ENCODE measurements at places on chromosomes 1 and 21. TPM values are rescaled to one million over a fixed set of nuclear protein-coding genes. Genes with fewer than 3 reads are reported as not detected.

Gene MTARC1
- 2.6 TPM for total RNA-seq

Gene AMY2A
- 2.9 TPM for total RNA-seq

Gene OSCP1
- total RNA-seq: 8.5 TPM

Gene PTGS2
- 3.1 TPM for total RNA-seq

Gene GRHL3
- 182 TPM for total RNA-seq

Gene KCNE2
- not detected for total RNA-seq

Gene NCAM2
- total RNA-seq: 0.61 TPM

Gene LCE6A
- total RNA-seq: 118 TPM

Gene ILDR2
- total RNA-seq: 0.46 TPM

Gene CDK18
- 4.5 TPM for total RNA-seq

Gene CCDC185
- not detected for total RNA-seq

Gene KRTAP10-9
- not detected for total RNA-seq

Gene TMPRSS2
- 5.4 TPM for total RNA-seq

Gene MEX3A
- 0.65 TPM for total RNA-seq

Gene STYXL2
- not detected for total RNA-seq

GRCh38 chr1:152047730-152048415 lies 11.1 kb upstream of the S100A11 start:
- peak; percentile 98 for DNase-seq

GRCh38 chr1:59116920-59117542 lies 179.9 kb upstream of the FGGY start:
- no peak for DNase-seq

DNA sequence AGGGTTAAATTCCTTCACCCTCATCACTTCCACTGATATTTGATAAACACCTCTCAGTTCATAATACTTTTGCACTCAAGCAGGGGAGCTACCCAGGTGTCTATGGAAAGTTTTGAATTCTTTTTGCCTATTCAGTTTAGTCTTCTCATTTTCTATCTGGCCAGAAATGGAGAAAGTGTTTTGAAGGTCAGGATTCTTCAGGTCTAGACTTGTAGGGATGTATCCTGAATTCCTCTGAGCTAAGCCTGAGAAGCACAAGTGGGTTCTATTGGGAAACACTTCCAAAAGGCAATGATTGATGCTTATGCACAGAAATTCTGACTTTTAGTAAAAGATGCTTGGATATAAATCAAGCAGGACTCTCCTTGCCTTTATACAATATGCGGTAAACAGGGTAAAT lies 217.8 kb upstream of the HOOK1 start:
- DNase-seq: no peak

GRCh38 chr1:60848583-60849188 lies 233.7 kb upstream of the NFIA start:
- no peak for DNase-seq

- DNase-seq: no peak
These were observed 31.1 kb downstream of the EEIG2 start for GRCh38 chr1:108590957-108591356.

- DNase-seq: no peak
These were observed 159.1 kb upstream of the KCNK2 start for GRCh38 chr1:214923278-214923915.

- no peak for DNase-seq
These were observed 60.0 kb upstream of the AJAP1 start for GRCh38 chr1:4594286-4594991.

- no peak for DNase-seq
These were observed 15.6 kb downstream of the METTL18 start for GRCh38 chr1:169779150-169779549.

GRCh38 chr1:220872296-220872695 lies 6.9 kb upstream of the HLX start:
- DNase-seq: no peak

DNA sequence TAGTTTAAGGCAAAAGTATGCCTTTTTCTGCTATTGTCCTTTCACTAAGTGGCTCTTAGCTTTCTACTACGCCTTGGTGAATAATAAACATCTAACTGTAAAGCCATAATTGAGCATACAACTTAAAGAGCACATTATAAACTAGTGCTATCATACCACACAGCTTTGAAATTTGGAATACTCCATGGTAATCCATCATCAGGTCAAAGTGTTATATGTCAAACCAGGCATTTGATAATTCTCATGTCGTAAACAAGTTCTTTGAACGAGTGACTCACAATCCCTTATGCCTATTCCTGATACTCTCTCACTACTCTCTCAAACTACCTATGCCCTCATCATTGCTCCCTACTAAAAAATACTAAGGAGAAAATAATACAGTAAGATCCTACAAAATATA lies 60.3 kb upstream of the FMN2 start:
- no peak for DNase-seq

DNA sequence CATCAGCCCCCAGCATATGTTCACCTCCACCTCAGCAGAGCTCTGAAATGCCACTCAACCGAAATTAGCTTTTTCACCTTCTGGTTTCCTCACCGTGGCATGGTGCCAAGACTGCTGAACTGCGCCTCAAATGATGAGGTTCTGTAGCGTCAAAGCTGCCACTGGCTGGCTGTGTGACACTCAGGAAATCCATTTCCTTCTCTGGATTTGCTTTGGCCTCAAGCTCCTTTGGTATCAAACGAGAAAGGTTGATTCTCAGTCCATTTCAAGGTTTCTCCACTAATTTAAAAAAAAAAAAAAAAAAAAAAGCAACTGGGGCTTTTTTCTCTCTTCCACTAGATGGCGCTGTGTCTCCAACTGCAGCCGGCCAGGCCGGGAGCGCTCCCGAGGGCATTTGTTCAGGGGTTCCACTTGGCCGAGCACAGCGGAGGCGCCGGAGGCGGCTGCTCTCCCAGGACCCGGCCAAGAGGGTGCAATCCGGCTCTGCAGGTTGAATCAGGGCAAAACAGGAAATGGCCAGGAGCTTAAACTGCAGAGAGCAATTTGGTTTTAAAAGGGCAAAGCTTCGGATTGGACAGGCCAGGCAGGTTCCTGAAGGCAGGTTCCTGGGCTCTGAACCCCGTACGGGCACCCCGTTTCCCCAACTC lies 26.5 kb upstream of the PLA2G2C start:
- DNase-seq: peak; percentile 88

DNA sequence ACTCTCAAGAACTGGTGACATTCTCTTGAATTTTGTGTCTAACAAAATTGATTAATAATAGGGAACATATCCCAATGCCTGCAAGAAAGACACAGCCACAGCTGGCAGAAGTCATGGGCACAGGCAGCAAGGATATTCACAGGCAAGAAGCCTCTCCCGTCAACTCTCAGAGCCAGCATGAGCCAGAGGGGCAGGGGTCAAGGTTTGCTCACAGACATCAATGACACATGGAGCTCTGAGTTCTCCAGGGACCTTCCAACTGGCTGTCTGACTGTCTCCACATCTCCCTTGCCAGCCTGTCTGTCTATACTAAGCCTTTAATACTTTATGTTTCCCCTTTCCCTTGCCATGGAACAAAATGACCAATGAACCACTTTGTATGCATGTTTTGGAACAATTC lies 101.5 kb upstream of the RAB4A start:
- peak; percentile 70 for DNase-seq

- no peak for DNase-seq
These were observed 83.6 kb downstream of the SGIP1 start for GRCh38 chr1:66617362-66618184.

- no peak for DNase-seq
These were observed 1.8 kb upstream of the DMBX1 start for GRCh38 chr1:46487818-46488218.

DNA sequence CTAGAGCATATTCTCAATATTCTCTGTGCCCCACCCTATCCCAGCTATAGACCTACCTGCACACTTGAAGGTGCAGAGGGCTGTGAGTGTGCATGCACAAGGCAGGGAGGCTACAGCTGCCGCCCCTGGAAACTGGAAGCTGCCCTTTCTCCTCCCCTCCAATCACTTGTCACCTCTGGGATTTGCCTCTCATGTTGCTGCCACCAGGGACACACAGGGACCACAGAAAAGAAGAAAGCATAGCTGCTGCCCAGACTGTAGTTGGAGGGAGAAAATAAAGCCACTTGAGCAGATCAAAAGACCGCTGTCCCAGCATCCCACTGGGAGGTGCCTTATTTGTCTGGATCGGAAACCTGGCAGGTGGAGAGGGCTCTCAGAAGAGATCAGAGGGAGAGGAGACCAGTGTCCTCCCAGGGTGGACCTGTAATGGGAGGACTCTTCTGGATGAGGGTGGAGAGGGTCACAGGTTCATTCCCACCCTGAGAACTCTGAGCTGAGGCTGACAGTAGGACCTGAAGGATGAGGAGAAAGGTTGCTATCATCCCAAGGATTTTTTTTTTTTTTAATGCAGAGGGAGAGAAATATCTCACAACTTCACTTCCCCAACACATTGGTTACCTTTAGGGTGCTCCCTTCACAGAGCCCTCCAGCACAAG lies 7.6 kb upstream of the INPP5B start:
- peak; percentile 57 for DNase-seq

- no peak for DNase-seq
These were observed 33.7 kb downstream of the AADACL4 start for GRCh38 chr1:12677565-12677964.

- DNase-seq: no peak
These were observed 41.5 kb upstream of the LIN9 start for GRCh38 chr1:226350519-226350865.

DNA sequence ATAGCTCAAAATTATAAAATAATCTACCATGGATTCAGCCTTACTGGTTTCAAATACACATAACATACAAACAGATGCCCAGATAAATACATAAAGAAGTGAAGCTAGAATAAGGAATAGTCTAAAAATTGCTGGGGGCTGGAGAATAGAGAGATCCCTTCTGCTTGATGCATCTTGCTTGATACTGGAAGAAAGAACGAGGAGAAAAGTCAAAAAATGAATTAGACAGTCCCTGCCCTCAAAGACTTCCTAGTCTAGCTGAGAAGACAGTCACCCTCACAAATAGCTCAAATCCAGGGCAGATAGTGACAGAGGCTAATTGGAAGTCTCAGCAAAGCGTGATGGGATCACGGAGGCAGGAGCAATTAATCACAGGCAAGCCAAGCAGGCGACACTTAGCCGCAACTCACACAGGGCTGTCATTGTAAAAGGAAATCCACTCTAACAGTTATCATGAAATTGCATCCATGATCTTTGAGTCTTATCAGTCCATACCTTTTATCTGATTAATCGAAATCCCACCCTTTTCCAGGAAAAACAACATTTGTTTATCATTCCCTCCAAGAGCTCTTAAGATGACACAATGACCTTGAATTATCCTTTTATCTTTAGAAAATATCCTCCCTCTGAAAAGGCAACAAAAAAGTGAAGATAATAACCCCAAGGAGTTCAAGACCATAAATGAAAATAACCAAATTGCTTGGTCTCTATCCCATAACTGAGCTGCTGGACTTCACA lies 59.7 kb upstream of the TIAM1 start:
- no peak for DNase-seq

- DNase-seq: no peak
These were observed 94.2 kb upstream of the COA6 start for GRCh38 chr1:234279021-234279420.

DNA sequence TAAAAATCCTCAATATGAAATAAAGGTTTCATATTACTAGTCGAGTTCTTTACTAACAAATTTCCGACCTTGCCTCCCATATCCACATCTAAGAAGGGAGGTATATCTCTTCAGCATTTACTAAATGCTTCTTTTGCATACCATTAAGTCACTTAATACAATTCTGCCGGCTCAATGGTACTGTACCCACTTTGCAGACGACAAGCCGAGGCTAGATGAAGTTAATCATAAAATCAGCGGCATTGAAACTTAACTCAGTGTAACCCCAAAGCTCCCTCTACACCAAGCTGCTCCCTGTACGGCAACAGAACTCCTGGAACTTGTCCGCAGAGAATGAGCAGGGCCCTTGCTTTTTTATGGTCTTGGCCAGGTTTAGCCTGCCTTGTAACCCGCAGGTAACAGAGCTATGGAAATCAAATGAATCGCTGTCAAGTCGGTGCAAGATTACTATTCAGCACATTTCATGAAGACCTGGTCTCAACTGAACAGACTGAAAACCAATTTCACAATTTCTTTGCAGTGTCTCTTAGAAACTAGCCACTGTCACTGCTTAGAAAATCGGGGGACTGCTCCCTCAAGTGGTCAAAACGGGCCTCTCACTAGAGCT lies 738 bp downstream of the INTS7 start:
- no peak for DNase-seq

GRCh38 chr1:81540216-81540615 lies 260.5 kb upstream of the ADGRL2 start:
- no peak for DNase-seq

- DNase-seq: no peak
These were observed 495.1 kb downstream of the SETD4 start for GRCh38 chr21:35565204-35565611.

- no peak for DNase-seq
These were observed 50.1 kb downstream of the PBX1 start for GRCh38 chr1:164609089-164609488.

GRCh38 chr1:193111641-193112090 lies 6.5 kb upstream of the GLRX2 start:
- DNase-seq: no peak

DNA sequence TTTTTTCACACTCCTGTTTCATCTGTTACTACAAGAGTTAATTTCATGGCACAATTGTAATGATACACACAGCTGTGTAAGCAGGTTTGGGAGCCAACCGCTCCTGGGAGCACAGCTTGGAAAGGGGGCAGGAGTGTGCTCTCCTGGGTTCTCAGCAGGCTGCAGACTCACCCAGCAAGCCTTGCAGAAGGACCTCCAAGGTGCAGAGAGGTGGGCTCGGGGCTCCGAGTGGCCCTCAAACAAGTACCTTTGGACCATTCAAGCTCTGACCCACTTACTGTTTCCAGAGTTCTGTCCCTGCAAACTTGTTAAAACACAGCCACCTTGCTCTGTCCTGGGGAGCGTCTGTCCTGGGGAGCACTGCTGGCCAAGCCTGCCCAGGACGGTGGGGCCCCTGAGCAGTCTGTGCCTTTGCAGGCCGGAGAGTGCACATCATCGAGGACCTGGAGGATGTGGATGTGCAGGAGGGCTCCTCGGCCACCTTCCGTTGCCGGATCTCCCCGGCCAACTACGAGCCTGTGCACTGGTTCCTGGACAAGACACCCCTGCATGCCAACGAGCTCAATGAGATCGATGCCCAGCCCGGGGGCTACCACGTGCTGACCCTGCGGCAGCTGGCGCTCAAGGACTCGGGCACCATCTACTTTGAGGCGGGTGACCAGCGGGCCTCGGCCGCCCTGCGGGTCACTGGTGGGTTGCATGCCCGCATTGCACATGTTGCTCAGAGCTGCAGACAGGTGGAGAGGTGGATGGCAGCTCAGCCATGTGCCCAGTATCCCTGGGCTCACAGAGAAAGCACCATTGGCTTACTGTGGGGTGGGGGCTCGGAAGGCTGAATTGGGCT lies 78.0 kb downstream of the OBSCN start:
- peak; percentile 81 for DNase-seq

DNA sequence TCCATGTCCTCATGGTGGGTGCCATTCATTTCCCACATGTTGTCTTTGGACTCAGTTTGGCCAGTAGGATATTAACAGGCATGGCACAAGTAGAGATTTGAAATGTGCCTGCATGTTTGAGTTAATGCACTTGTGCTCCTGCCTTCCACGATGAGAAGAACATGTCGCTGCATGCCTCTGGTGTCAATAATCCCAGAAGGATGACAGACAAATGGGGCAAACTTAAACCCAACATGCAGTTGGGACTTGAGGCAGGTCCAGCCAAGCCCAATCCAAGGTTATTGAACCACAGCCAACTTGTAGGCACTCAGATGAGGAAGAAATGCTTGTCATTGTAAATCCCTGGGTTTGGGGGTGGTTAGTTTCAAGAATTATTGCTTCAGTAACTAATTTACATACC lies 174.6 kb downstream of the TRIM33 start:
- DNase-seq: no peak

- no peak for DNase-seq
These were observed 7.1 kb downstream of the DENND1B start for GRCh38 chr1:197768014-197768805.
